Subcutaneous preadipocyte (primary cell): ENCODE measurements at places on chromosomes 7 and 10. TPM values are rescaled to one million over a fixed set of nuclear protein-coding genes. Genes with fewer than 3 reads are reported as not detected.

Gene ANKRD30A
- total RNA-seq, result not detected in 2 replicates

Gene SLC26A5
- not detected in 2 replicates for total RNA-seq

Gene COL28A1
- total RNA-seq, result under 0.01 and 0.78 TPM in 2 replicates

Gene SPDYE16
- under 0.01 TPM in 1 of 2 replicates, not detected in the other for total RNA-seq

Gene SP4
- total RNA-seq, result 4.8 and 5.1 TPM in 2 replicates
